ENCODE measurements at places on chromosomes 13 and 19.

GRCh38 chr13:45314822-45315221 lies 26.2 kb downstream of the TPT1 start:
- DNase-seq, result no peak

DNA sequence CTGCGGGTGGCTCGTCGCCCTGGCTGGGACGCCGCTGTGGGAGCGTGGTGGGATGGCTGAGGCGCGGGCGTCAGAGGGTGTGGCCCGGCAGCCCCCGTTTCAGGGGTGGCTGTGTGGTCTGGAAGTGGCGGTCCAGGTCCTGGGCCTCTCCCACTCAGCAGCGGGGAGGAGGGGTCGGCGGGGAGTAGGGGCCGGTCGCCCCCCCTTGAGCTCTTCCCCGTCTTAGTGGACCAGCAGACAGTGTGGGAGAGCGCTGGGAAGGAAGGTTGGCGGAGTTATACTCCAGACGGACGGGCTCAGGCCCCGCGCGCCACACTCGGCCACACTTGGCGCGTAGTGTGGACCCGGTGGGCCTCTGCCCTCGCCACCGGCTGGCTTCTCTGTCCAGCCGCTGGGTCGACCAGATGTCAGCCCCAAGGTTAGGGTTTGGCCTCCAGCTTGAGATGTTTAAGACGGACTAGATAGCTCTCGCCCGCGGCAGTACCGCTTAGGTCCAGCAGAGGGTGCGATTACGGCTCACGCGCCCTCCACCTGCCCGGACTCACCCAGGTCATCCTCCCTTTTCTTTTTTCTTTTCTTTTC lies 21.7 kb upstream of the ZNF429 start:
- DNase-seq, result peak; percentile 87

- DNase-seq, result no peak
Observed at GRCh38 chr13:50757008-50757407, 86.5 kb downstream of the DLEU7 start.

- no peak for DNase-seq
Observed at GRCh38 chr19:33988601-33989000, 183.7 kb upstream of the LSM14A start.

GRCh38 chr19:38666663-38667511 lies 19.4 kb downstream of the ACTN4 start:
- peak; percentile 72 for DNase-seq

- no peak for DNase-seq
Observed at GRCh38 chr13:53129864-53130393, 101.3 kb downstream of the OLFM4 start.

- DNase-seq, result no peak
Observed at GRCh38 chr13:24675806-24676570, 4.2 kb upstream of the ATP12A start.

DNA sequence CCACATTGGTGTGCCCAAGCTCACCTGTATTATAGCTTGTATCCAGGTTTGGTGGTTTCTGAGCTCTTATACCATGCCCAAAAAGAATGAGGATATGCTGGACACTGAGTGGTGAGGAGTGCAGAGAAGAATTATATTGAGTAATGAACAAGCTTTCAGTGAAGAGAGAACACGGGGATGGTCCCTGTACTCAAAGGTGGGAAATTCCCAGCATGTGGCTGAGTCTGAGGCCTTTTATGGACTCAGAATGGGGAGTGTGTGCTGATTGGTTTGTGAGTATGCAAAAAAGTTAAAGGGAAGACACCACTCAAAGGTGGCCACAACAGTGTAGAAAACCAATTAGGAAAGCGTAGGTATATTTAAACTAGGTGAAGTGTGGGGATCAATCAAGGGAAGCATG lies 191.2 kb upstream of the SLITRK6 start:
- no peak for DNase-seq

DNA sequence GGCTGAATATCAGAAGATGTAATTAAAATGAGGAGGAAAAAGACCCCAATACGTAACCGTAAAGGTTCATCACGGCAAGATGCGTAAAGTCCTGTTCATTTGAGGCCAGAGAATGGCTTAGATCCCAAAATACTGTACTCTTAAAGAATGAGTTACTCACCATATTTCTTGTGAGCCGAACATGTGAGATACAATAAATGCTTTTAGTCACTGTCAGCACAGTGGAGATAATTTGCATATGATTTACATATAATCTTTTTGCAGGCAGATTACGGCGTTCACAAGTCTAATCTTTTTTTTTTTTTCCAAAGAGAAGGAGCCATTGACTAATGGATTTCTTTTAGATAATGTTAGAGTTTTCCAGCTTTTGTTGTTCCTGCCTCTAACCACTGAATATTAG lies 28.4 kb downstream of the AMER2 start:
- DNase-seq, result no peak

GRCh38 chr13:100365680-100366079 lies 222.9 kb downstream of the GGACT start:
- DNase-seq, result no peak

DNA sequence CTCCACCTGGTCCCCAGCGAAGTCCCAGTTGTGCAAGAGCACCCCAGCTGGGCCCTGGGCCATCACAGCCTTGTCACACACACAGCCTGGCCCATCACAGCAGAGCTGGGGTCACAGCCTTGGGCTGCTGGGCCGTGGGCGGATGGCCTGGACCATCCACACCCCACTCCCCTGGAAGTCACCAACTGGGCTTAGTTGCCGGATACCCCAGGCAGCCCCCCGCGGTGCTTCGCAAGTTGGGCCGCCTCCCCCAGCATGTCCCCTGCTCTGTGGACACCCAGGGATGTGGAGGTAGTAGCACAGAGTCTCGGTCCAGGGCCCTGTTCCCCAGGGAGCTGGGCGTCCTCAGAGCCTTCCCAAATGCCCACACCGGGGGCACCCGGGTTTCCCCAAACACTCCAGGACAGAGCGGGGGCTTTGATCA lies 4.5 kb upstream of the ZNF554 start:
- DNase-seq, result no peak

GRCh38 chr13:35465371-35465770 lies 11.1 kb downstream of the MAB21L1 start:
- no peak for DNase-seq

DNA sequence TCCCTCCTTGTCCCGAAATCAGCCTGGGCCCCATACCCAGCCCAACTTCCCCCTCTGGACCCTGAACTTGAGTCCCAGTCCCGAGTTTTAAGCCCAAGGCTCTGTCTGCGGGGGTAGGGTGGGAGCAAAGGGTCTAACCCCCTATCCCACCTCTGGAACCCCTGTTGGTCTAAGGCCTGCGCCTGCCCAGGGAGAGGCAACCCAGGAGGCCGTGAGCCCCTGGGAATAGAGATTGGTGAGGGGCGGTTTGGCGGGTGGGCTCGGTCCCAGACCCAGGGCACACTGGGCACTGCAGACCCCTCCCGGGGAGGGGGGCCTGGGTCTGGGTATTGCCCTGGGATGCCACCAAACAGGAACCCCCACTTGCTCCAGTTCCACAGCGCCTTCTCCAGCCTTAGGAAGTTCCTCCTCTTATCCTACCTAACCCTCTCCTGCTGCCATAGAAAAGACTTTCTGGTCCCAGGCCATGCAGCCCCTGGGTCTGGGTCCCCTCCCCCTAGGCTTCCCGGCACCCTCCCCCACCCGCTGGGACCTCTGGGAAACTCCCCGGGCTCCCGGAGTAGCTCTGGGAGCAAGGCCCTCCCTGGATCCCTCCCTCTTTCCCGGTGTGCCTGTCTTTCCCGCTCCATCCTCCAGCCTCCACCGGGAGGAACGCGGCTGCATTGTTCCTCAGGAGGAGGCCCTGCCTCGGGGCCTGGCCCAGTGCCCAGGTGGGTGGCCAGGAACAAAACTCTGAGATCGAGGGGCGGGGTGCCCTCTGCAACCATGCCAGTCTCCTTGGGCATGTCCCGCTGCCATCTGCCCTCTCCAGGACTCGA lies 33.6 kb upstream of the NANOS3 start:
- DNase-seq, result no peak

- no peak for DNase-seq
Observed at GRCh38 chr13:98308086-98308911, 131.2 kb upstream of the RNF113B start.

- DNase-seq, result no peak
Observed at GRCh38 chr13:45356966-45357672, 16.1 kb upstream of the TPT1 start.

DNA sequence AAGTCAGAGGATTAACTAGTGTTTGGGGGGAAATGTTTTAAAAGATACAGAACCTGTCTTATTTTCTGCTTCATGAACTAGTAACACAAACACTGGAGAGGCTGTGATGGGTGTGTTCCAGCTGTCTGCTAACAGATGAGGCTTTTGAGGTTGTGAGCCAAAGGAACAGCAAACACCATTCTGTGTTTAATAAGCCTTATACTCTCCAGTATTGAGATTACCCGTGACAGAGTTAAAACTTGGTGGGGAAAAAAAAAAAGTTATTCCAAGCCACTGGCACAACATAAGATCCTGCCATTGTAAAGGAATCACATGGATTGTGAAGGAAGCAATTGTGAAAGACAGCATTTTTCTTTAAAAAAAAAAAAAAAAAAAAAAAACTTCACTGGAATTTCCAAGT lies 48.4 kb downstream of the KCTD12 start:
- DNase-seq, result no peak

DNA sequence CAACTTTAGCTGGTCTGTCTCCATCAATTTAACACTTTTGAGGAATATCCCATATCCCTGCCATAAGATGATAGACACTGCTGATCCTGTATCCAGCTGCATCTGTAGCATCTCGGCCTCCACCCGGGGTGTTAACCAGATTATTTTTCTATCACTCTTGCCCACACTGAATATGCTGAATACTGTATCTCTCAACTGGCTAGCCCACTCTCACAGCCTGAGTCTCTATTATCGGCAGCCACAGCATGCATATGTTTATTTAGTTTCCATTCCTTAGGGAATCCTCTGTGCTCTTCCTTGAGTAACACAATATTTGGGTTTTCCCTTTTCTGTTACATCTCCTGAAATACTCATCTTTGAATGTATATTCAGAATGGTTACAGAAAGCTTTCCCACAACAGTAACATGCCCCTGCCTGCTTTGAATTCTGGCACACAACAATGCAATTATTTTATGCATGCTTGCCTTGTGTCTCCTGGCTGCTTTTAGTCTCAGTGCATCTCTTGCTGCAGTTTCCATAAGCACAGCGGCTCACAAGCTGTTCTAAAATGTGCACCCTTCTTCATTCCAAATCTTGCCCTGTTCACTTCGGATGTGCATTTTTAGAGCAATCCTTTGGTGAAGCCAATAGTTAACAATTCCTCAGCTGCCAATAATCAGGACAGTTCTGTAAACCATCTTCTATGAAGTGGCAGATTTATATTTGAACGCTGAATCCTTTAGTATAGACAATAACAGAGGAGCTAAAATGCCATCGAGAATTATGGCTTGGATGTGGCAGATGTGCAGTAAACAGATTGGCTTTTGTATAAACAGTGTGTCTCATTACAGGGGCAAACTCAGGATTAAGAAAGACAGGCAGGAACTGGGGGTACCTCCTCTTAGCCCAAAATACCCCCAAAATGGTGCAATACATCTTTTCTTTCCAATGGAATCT lies 261.9 kb upstream of the SOX21 start:
- no peak for DNase-seq

DNA sequence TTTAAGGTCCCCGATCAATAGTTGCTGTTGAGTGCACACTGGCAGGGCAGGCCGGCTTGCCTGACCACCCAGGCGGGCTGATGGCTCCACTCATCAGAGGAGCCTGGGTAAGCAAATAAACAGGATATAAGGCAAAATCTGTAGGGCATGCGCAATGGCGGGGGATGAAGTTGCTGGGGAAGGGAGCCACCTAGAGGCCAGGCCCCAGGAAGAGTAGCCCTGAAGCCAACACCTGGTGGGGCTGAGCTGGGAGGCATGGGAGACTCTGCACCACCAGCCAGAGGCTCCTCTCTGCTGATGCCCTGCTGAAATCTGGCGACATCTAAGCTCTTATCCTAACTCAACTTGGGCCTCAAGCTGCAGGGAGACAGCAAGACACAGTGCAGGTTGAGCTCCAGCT lies 324.3 kb downstream of the ZNF536 start:
- DNase-seq, result peak; percentile 68

- peak; percentile 87 for DNase-seq
Observed at GRCh38 chr19:35352448-35353304, 5.0 kb downstream of the FFAR1 start.

DNA sequence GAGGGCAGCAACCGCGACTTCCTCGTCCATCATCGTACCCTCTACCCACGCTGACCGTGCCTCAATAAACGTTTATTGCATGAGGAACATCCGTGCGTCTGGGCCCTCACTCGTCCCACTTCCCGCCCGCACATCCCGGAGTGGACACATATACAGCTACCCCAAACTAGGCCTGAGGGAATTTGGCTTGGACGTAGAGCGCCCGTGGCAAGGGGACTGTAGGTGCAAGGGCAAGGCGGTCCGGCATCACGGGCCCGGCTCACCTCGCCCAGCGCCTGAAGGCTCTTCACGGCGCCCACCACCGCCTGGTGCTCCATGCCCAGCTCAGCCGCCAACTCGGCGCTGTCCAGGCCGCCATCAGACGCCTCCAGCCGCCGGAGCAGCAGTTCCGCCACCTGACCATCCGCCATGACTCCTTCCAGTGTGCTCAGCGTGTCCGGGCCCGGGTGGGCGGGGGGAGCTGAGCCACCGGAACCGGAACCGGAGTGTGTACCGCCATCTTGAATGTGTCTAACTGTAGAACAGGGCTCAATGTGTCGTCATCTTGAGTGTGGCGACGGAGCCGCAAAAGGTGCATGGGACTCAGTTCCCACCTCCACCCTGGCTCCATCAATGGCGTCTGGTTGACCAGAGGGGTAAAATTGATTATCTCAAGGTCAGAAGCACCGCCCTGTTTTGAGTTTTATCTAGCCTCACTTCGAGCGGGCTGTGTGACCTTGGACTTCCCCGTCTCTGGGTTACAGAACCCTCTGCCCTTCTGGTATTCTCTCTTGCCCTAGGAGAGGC lies at the start of gene FARSA:
Gene FARSA, minus strand, starts transcription at position 425 of the 786 bp plus-strand sequence. Its CDS starts 15 bp downstream, at position 410.
- peak; percentile 97 for DNase-seq

- no peak for DNase-seq
Observed at GRCh38 chr19:32289566-32290210, 55.7 kb upstream of the ZNF507 start.

DNA sequence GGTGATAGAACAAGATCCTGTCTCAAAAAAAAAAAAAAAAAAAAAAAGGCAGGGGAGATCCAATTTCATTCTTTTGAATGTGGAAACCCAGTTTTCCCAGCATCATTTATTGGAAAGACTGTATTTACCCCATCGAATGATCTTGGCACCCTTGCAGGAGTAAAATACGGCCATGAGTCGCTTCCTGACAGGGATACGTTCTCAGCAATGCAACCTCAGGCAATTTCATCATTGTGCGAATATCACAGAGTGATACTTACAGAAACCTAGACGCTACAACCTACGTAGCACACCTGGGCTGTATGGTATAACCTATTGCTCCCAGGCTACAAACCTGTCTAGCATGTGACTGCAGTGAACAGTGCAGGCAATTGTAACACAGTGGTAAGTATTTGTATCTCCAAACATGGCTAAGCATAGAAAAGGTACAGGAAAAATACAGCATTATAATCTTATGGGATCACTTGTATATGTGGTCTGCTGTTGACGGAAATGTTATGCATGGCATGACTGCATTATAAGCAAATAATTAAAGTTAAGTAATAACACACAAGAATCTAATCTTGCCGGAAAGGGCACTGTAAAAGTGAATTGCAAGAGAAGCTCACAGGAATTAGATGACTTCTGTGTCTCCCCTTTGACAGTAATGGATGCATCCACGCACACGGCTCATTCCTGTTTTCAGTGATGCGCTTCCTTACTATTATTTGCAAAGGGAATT lies 24.1 kb downstream of the RFX2 start:
- DNase-seq, result no peak

- DNase-seq, result no peak
Observed at GRCh38 chr19:53898166-53898565, 10.9 kb upstream of the CACNG7 start.
